ENCODE measurements at places on chromosomes 3 and 15. TPM values are rescaled to one million over a fixed set of nuclear protein-coding genes. Genes with fewer than 3 reads are reported as not detected.

GRCh38 chr3:69784954-69785514 lies 45.8 kb downstream of the MITF start:
- peak; percentile 46 for DNase-seq

GRCh38 chr3:41688595-41689380 lies 273.1 kb downstream of the ULK4 start:
- DNase-seq: no peak

Gene AHSG
- not detected for polyA plus RNA-seq

GRCh38 chr15:62519900-62520299 lies 354.8 kb upstream of the C2CD4B start:
- no peak for DNase-seq

DNA sequence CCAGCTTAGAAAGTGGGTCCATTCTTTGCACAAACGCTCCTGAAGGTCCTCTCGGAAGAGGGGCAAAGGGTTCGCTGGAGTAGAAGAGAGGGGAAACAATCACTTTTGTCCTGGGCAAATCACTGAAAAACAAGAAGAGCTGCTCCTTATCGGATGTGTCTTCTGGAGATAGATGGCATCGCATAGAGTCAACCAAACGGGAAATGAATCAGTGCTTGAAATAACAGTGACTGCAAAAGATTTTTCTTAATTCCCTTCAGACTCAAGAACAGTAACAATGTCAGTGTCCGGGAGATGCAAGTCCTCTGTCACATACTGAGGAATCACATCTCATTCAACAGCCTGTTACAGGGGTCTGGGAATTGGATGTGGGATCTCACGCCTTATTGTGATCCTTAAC lies 78.8 kb upstream of the PCSK6 start:
- DNase-seq: no peak

DNA sequence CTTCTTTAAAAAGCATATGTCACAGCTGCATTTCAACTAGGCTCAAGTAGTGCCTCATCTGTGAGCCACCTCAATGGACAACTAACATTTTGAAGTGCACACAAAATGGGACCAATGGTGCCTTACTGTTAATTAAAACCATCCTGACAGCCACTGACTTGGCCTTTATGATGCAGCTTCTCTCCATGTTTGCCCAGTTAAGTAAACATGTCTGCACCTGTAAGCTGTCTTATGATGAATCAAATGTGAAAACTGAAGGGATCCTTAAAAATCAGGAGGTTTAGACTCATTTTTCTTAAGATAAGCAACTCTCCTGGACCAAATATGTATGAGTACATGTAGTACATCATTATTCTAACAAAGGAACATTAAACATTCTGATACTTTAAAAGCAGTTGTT lies 861.6 kb downstream of the ROBO1 start:
- no peak for DNase-seq

- DNase-seq: no peak
Observed at GRCh38 chr3:100526613-100527346, 34.4 kb downstream of the TMEM45A start.
